Naive thymus-derived CD4-positive, alpha-beta T cell (primary cell): ENCODE measurements at places on chromosomes 16 and 17. TPM values are rescaled to one million over a fixed set of nuclear protein-coding genes. Genes with fewer than 3 reads are reported as not detected.
A peak's percentile ranks its signal among the peaks of the same experiment; 100 is the strongest.

- DNase-seq, result peak; percentile 51
Measured at GRCh38 chr16:88941913-88942909, 34.8 kb downstream of the CBFA2T3 start.

DNA sequence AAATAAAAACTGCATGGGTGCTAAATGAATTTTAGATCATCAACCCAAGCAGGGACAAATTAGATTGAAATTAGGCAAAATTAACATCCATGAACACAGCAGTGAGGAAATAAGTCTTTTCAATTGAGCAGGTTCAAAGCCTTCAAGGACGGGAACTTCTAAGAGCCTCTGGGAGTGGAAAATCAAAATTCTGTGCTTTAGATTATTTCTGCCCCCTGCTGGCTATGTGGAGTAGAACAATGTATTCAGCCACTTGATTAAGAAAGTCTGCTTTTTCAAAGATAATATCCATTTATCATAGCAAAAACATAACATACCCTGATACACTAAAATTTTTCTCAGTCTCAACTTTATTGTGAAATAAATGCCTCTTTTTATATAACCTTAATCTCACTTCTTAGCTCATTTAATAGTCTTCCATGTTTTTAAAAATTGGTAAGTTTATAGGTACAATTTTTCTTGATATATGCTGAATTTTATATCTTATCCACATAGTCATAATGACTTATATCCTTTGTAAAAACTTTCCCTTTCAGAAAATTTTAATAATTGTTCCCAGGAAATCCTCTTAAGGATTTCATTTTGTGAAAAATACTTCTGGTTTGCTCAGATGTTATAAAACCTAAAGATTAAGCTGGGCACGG lies 28.1 kb upstream of the NOL11 start:
- peak; percentile 30 for DNase-seq

DNA sequence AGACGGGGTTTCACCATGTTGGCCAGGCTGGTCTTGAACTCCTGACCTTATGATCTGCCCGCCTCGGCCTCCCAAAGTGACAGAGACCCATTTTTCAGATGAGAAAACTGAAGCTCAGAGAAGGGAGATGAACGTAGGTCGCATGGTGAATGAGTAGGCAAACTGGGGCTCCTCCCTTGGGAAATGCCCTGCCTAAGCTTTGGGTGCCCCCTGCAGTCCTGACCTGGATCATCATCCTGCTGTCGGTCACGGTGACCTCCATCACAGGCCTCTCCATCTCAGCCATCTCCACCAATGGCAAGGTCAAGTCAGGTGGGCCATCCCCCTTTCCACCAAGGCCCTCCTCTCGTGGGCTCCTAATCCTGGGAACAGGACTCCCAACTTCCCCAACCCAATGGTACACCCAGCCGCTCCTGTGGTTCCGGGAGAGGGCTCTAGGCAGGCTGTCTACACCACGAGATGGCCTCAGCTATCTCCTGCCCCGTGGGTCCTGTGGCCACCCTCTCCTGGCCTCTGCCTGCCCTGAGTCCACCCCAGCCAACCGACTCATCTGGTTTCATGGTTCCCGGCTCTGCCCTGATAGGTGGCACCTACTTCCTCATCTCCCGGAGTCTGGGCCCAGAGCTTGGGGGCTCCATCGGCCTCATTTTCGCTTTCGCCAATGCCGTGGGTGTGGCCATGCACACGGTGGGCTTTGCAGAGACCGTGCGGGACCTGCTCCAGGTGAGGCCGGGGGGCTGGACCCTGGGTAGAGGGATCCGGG lies 4.7 kb downstream of the SLC12A3 start:
- DNase-seq, result no peak

- no peak for DNase-seq
Measured at GRCh38 chr17:80717720-80718083, 173.1 kb downstream of the RPTOR start.

- no peak for DNase-seq
Measured at GRCh38 chr17:72906306-72906705, 186.2 kb downstream of the SLC39A11 start.

GRCh38 chr17:49779156-49779738 lies 9.2 kb upstream of the KAT7 start:
- no peak for DNase-seq

DNA sequence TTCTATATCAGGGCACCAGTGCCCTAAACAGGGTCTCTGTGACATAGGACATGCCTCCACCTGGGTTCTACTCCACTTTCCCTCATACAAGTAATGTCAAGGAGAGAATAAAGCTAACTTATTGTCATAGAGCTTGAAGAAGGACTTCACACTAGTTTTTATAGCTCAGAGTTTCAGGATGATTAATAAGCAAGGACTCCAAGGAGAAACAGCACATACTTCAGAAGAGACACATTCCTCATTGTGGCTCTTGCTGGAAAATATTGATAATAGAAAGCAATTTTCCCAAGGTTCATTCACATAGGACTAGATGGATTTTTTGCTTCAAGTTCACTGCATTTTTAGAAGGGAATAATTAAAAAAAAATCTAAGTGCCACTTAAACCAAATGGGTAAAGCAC lies 133.3 kb downstream of the CA10 start:
- DNase-seq, result no peak

- no peak for DNase-seq
Measured at GRCh38 chr17:56203430-56203829, 50.2 kb downstream of the ANKFN1 start.

DNA sequence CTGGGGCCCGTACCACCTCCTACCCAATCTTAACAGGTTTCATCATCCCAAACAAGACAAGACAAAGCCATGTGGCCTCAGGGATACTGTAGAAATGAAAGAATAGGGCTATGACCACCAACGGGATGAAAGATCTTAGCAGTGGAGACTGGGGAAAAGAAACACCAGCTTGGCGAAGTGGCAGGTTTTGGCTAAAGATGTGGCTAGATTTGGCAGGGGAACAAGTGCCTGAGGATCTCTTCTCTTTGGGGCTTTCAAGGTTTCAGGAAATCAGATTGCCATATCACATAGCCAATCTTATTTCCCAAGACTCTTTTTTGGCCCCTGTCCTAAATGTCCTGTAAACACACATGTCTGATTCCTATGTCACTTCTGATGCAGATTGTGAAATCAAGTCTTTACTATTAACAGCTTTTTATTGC lies 6.9 kb downstream of the KRT24 start:
- DNase-seq, result no peak

GRCh38 chr16:27238016-27238587 lies 30.5 kb downstream of the NSMCE1 start:
- no peak for DNase-seq

DNA sequence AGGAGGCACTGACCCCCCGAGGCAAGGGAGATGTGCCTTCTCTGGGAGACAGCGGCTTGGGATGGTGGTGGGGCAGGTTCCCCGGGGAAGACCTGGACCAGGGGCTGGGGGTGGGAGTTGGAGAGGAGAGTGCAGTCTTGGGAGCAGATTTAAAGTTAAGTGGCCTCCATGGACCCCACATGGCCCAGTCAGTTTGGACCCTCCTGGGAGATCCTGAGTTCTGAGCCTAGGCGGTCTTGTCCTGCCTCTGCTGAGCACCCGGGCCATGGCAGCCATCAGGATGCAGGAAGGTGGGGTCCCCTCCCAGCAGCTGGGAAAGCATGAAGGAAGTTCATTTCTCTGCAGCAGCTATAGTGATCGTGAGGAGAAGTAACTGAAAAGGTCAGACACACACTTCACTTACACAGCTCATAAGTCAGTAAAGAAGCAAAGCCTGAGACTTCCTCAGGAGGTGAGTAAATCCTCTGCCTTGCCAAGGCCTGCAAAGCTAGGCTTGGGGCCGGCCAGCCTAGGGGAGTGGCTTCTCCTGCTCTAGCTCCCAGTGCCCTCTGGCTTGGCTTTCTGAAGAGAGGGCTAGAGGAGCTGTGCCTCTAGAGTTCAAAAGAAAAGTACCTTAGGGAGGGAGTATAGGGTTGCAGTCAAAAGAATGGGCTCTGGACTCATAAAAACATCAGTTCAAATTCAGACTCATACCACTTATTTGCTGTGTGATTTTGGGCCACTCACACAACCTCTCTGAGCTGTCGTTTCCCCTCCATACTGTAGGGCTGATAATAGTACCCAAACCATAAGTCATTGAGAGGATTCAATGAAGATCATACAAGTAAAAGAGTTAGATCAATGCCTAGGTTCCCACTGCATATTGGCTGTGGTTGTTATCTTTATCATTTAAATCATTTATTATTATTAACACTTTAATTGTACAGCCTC lies 31.0 kb upstream of the C16orf78 start:
- no peak for DNase-seq

GRCh38 chr16:47995354-47995753 lies 160.4 kb downstream of the ABCC12 start:
- no peak for DNase-seq

DNA sequence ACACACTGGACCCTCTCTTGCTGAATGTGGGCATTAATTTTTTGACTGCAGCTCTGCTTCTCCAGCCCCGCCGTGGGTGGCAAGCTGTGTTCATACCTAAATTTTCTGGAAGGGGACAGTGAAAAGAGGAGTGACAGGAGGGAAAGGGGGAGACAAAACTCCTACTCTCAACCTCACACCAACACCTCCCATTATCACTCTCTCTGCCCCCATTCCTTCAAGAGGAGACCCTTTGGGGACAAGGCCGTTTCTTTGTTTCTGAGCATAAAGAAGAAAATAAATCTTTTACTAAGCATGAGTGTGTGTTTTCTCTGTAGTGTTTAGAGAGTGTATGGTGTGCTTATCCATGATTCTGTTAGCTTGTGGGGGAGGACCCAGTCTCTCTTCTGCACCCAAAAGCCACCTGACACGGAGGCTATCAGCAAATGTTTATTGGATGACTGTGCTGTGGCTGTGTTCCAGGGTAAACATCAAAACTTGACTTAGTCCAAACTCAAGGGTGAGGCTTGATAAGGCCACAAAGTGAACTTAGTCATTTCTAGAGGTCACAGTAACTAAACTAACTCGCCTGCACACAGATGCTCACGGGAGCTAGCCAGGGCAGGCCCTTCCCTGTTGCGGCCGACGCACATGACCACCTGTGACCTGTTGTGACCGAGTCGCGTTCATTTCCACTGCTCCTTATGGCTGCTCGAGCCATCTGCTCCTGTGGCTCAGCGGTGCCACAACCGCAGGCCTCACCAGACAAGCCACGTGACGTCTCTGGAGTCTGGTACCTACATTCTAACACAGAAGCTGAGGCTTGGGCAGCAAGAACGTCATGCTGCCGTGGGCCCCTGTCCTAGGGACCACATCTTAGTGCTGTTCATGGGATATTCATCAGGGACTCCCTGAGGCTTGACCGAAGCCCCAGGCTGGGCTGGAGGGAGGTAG lies 9.8 kb upstream of the MED11 start:
- no peak for DNase-seq

GRCh38 chr17:79114458-79115301 lies 40.1 kb downstream of the ENGASE start:
- DNase-seq, result no peak

DNA sequence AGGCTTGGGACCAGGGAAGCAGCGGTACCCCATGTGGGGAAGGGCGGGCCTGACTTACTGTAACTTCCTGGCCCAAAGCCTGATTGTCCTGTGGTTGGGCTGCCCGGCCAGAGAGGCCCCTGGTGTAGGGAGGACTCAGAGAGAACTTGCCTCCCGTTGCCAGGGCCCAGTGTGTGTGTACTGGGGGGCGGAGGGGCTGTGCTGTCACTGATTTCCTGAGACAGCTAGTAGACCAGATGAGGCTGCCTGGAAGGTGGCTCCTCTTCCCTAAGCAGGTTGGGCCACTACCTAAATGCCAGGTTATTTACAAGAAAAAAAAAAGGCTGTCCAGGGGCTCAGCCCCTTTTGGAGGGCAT lies 16.7 kb downstream of the SOCS3 start:
- DNase-seq, result no peak

DNA sequence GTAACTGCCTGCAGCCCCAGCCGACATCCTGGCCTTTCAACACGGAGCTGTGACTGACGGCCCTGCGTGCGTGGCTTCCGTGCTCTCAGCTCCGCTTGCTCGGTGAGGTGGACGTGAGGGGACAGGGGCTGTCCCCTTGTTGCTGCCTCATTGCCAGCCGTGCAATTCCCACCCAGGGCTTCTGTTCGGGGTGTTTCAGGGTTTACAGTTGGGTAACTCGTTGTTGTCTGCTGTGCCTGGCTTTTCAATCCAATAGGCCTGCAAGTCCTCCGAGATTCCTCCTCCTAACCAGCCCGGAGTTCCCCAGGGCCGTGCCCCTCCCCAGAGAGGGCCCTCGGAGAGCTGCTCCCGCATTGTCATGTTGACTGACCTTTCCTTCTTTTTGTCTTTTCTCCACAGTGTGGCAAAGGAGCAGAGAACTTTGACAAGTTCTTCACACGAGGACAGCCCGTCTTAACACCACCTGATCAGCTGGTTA lies 31.4 kb upstream of the CACNG5 start:
- no peak for DNase-seq

GRCh38 chr17:67411397-67411796 lies 34.3 kb downstream of the PITPNC1 start:
- DNase-seq, result no peak

DNA sequence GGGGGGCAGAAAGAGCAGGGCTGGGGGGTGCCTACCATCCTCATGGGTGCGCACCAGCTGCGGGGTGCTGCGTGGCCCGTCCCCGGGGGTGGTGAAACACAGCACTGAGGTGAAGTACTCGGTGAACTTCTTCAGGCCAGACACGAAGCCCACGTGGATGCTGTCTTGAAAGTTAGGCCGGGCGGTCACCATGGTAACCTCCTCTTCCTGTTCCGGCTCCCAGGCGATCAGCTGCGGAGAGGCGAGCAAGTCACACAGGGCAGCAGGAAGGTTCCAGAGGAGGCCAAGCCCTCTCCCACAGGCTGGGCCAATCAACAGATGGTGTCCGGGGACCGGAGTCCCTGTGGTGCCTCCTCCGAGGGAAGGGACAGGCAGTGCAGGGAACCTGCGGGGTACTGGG lies 90.1 kb upstream of the CDC42EP4 start:
- DNase-seq, result no peak

DNA sequence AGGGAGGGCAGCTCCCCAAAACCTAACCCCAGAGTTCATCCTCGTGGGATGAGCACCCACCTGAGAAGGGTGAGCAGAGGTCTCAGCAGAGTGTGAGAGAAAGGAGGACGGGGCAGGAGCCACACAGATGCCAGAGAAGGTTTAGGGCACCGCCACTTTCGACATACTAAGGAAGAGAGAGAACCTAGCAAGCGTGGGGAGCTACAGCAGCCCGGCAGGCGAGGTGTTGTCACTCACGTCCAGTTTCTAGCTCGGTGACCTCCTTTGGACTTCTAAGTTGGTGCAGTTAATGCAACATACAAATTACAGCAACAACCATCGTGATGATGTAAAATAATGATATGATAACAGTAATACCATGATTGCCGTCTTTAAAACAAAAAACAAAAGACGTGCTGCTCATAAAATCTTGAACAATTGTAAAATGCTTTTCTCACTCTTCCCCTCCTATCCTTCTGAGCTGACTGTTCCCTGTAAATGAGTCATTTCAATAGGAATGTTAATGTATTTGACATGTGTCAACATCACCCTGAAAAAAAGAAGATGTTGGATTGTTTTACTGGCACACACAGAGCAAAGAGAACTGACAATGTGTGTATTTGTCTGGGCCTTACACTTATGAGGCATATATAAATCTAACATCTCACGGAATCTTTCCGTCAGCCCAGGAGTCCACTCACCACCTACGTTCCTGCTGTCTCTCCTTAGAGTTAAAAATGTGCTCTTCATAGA lies 158.2 kb upstream of the MAF start:
- no peak for DNase-seq

The CEP295NL gene
- 2.9 TPM for total RNA-seq

The EFNB3 gene
- total RNA-seq, result not detected

The SNAI3 gene
- total RNA-seq, result 5.9 TPM

The AANAT gene
- not detected for total RNA-seq

The ZFHX3 gene
- 2.2 TPM for total RNA-seq

The CACNG3 gene
- not detected for total RNA-seq

The TOM1L1 gene
- not detected for total RNA-seq

The ZPBP2 gene
- not detected in 2 replicates for total RNA-seq

The RAD51D gene
- total RNA-seq, result 15.9 TPM

The LITAFD gene
- not detected for total RNA-seq

The HSD17B2 gene
- total RNA-seq, result not detected
